MG63 (cell line): ENCODE measurements at places on chromosomes 4 and X. TPM values are rescaled to one million over a fixed set of nuclear protein-coding genes. Genes with fewer than 3 reads are reported as not detected.

- no peak for DNase-seq
Measured at GRCh38 chr4:36288731-36289426, 7.5 kb downstream of the DTHD1 start.

DNA sequence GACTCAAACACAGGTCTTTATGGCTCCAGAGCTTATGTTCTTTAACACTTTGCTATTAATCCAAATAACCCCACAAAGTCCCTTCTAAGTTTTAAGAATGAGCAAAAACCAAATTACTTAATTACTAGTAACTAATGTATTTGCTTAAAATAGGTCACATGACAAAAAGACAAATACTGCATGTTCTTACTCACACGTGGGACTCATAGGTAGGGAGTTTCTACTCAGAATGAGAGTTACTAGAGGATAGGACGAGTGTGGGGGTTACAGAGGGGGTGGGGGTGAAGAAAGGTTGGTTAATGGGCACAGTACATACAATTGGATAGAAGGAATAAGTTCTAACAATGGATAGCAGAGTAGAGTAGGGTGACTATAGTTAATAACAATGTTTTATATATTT, 5.8 kb downstream of the RPS6KA3 start:
- no peak for DNase-seq

- no peak for DNase-seq
Measured at GRCh38 chr4:47747211-47747610, 90.7 kb downstream of the CORIN start.

DNA sequence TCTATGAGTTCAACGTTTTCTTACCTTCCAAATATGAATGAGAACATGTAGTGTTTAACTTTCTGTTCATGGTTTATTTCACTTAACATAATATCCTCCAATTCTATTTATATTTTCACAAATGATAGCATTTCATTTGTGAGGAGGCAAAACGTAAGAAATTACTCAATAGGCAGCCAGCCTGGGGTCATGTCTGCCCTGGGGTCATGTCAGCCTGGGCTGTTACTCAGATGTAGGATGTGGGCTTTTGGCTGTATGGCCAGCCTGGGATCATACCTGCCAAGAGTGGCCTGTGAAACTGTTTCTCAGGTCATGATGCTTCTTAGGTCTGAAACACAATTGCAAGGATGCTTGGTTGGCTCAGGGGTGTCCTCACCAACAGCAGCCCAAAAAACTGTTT, 187.0 kb downstream of the FBXO8 start:
- no peak for DNase-seq

GRCh38 chr4:84952004-84952403, 14.5 kb downstream of the WDFY3 start:
- DNase-seq = peak; percentile 17

GRCh38 chr4:3369781-3370674, 71.7 kb upstream of the HGFAC start:
- DNase-seq = peak; percentile 83

- no peak for DNase-seq
Measured at GRCh38 chr4:53156896-53157295, 209.0 kb downstream of the SCFD2 start.

DNA sequence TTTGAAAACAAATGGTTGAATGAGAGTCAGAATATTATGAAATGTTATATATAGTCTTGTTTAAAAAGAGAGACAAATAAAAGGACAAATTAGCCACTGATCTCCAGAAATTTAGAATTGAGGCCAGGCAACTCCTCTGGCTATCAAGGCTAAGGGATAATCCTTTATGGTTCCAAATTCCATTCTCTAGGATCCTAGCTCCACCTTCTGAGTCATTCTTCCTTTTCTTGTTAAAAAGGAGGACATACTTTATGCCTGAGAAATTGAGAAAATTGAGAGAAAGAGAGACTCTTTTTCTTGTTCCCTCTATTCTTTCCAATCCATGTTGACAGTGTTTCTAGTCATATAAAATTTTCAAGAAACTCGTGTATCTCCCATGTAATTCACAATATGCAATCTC, 1299.5 kb downstream of the FSTL5 start:
- DNase-seq = no peak

- DNase-seq = no peak
Measured at GRCh38 chrX:134932528-134933217, 58.1 kb upstream of the SMIM10 start.

Gene CLNK
- not detected in 2 replicates for total RNA-seq
